ENCODE measurements at places on chromosomes 13 and 19.

- DNase-seq: no peak
Observed at GRCh38 chr13:79660361-79660760, 179.4 kb downstream of the NDFIP2 start.

DNA sequence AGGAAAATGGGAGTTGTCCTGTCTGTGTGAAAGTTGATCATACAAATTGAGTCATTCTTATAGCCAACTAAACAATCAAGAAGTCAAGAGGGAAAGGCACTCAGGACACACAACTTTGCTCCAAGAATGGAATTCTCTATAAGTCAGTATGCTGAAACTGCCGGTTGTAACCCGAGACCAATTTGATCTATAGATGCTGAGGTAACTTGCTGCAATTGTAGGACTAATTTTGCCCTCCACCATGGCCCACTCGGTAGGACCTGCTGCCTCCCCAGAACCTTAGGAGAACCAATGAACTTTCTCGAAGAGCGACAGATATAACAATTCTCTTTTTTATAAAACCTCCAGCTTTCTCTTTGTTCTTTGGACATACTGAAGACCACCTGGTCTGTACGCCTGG, 157.0 kb downstream of the RNF17 start:
- no peak for DNase-seq

- DNase-seq: no peak
Observed at GRCh38 chr13:32733690-32734089, 147.4 kb downstream of the PDS5B start.

- DNase-seq: no peak
Observed at GRCh38 chr13:75479102-75479740, 2.7 kb downstream of the TBC1D4 start.

DNA sequence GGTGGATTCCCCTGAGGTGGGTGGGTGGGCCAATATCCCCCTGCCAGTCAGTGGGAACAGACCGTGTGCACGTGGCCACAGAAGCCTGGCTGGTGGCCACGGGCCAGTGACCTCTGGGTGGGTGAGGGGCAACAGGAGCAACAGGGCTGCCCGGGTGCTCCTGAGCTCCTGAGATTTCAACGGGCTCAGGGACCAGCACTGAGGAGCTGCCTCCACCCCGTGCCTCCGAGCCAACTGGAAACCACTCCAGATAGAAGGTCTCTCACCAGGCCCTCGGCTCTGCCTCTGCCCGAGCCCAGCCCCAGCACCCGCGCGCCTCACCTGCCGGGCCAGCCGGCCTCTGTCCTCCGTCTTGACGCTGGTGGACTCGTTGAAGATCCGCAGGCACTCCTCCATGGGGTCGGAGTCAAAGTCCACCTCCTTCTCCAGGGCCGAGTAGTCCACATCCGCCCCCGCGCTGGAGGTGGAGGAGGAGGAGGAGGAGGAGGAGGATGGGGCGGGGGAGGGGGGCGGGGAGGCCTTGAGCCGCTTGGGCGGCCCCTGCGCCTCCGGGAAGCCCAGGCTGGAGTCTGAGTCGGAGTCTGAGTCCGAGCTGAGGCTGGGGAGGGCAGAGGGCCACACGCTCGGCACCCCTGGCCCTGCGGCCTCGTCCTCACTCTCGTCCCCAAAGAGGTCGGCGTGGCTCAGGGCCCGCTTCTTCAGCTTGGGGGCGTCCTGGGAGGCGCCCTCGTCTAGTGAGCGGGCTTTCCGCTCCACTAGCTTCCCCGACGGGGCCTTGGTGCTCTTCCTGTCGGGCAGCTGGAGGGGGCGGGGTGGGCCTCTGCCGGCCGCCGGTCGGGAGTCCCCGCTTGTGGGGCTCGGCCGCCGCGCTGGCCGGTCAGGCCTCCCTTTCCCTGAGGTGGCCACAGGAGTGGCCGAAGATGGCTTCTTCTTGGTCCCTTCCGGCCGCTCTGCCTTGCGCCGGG, 14.8 kb upstream of the ATP8B3 start:
- no peak for DNase-seq

- DNase-seq: no peak
Observed at GRCh38 chr13:34350671-34351070, 532.7 kb downstream of the RFC3 start.

DNA sequence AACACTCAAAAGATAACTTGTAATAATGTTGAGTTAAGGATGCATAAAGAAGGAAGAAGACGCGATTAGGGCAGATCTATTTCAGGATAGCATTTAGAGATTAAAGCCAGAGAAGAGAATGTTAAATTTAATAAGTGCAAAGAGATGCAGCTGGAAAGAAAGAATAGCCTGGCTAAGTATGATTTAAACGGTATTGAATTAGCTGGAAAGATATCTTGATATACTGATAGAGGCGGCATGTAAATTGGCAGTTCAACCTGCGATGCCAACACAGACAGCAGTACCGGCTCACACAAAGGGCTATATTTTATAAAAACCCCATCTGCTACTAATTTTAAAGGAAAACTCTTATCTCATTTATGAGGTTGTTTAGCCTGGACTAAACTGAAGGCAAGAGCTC, 121.4 kb downstream of the ENOX1 start:
- no peak for DNase-seq

- no peak for DNase-seq
Observed at GRCh38 chr19:29889702-29890101, 52.3 kb upstream of the URI1 start.

DNA sequence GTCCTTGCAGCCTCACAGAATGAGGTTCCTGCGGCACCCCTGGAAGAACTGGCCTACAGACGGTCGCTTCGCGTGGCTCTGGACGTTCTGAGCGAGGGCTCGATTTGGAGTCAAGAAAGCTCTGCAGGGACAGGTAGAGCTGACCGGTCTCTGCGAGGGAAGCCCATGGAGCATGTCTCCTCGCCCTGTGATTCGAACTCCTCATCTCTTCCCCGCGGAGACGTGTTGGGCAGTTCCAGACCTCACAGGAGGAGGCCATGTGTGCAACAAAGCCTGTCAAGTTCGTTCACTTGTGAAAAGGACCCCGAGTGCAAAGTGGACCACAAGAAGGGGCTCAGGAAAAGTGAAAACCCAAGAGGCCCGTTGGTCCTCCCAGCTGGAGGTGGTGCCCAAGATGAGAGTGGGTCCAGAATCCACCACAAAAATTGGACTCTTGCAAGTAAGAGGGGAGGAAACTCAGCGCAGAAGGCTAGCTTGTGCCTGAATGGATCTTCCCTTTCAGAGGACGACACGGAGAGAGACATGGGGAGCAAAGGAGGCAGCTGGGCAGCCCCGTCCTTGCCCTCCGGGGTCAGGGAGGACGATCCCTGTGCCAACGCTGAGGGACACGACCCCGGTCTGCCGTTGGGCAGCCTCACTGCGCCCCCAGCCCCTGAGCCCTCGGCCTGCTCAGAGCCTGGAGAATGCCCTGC, 23.4 kb upstream of the NDUFS7 start:
- DNase-seq: no peak

- DNase-seq: no peak
Observed at GRCh38 chr19:38868551-38868950, 9.5 kb downstream of the RINL start.

Data from lower leg skin (tissue), 4 donors.